CD4-positive, alpha-beta T cell (primary cell): ENCODE measurements at places on chromosomes 1 and 21.

- no peak for DNase-seq
These were observed 59.1 kb upstream of the SIM2 start for GRCh38 chr21:36639769-36640168.

- no peak for DNase-seq
These were observed 89.6 kb downstream of the LEPR start for GRCh38 chr1:65509912-65510680.

GRCh38 chr1:114315631-114316030 lies 162.0 kb upstream of the SYT6 start:
- DNase-seq: no peak

- DNase-seq: no peak
These were observed 6.3 kb downstream of the KLHL21 start for GRCh38 chr1:6596351-6596750.

DNA sequence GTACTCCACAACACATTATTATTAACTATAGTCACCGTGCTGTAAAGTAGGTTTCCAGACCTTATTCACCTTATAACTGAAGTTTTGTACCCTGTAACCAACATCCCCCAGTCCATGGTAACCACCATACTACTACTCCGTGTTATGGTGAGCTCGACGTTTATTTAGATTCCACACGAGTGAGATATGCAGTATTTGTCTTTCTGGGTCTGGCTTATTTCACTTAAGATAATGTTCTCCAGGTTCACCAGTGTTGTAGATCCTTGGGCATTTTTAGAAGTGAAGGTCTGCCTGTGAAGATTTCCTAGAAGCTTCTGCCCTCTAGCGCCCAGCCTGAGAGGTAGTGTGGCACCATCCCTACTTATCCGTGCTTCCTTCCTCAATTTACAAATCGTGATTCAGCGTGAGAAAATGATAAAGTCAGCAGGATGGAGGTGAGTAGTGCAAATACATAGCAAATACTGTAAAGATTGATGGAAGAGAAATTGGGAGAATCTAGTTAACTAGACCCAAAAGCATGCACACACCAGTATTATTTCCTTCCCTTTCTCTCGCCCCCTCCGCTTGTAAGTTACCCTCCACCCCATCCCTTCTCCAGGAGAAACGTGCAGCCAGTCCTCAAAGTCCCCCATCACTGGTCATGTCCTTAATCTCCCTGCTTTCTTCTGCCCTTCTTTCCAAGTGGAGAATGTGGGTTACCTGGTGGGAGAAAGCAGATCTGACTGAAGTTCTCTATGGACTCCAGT lies 36.0 kb upstream of the DISC1 start:
- peak; percentile 9 for DNase-seq

DNA sequence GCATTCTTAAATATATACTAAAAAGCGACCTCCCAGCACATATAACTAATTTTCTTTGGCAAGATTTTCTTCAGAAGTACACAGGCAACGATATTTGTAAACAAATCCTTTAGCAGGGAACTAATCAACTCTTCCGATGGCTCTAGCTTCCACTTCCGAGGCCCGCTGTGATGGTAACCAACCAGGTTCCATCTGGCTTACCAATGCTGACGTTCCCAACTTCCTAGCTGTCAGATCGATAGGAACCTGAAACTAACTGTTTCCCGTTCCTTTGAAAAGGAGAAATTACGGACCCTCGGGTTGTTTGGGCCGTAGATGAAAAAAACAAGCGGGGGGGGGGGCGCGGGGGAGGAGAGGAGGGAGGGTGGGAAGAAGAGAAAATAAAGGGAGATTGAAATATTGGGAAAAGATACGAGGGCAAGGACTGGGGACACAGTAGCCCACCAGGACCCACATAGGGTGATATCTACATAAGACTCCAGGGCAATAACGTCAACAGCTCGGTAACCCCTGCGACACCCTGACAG lies 513 bp downstream of the GTF2B start:
- no peak for DNase-seq

GRCh38 chr1:169043823-169044222 lies 62.7 kb upstream of the ATP1B1 start:
- no peak for DNase-seq

GRCh38 chr1:31376375-31377134 lies 3.7 kb upstream of the FABP3 start:
- DNase-seq: no peak

GRCh38 chr1:218693599-218693998 lies 348.5 kb downstream of the TGFB2 start:
- DNase-seq: no peak

DNA sequence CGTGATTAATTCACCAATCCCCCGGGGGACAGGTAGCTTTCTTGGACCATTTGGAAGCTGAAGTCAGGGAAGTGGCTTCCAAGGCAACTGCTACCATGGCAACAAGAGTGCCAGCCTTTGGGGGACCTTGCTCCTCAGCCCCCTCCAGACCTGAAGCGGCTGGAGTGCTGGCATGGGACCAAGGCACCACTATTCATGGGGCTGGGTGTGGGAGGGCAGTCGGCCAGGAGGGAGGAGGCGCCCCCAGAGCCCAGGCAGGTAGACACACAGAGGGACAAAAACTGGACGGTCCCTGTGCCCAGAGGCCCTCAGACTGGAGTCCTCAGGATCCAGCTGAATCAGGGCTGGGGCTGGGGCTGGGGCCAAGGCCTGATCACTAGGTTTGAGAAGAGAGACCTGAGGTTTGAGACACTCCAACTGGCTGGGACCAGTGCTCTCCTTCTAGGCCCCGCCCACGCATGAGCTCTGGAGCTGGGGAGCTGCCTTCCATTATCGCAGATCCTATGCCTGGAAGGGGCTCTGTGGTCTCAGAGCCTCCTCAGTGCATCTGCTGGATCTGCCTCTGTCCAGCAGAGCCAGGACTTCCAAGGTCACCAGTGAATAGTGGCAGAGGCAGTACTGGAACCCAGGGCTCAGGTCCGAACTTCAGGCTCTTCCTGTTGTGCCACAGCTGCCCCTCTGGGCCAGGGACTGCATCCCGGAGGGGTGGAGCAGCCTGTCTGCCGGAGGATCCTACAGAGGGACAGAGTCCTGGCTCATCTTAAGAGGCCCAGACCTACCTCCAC lies 3.3 kb upstream of the KNCN start:
- no peak for DNase-seq

GRCh38 chr1:4172644-4173599 lies 272.9 kb upstream of the C1orf174 start:
- DNase-seq: no peak

DNA sequence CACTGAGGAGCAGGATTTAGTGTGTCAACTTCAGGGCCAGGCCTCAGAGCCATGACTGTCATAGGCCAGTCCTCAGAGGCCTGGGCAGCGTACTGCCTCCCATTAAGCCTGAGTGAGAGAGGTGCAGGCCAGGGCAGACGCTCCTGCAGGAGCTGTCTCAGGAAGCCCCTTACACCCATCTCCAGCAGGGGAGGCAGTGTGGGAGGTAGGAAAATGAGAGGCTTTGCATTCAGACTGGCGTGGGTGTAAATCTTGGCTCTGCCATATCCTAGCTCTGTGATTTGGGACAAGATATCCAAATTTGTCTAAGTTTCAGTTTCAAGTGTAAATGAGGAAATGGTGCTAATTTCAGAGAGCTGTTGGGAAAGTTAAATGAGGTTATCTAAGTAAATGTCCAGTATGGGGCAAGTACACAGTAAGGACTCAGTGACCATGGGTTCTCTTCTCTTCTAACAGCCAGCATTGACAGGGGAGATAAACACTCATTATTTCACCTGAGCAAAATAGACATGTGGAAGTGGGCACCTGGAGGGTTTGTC lies 184.1 kb downstream of the ZSCAN20 start:
- DNase-seq: no peak

DNA sequence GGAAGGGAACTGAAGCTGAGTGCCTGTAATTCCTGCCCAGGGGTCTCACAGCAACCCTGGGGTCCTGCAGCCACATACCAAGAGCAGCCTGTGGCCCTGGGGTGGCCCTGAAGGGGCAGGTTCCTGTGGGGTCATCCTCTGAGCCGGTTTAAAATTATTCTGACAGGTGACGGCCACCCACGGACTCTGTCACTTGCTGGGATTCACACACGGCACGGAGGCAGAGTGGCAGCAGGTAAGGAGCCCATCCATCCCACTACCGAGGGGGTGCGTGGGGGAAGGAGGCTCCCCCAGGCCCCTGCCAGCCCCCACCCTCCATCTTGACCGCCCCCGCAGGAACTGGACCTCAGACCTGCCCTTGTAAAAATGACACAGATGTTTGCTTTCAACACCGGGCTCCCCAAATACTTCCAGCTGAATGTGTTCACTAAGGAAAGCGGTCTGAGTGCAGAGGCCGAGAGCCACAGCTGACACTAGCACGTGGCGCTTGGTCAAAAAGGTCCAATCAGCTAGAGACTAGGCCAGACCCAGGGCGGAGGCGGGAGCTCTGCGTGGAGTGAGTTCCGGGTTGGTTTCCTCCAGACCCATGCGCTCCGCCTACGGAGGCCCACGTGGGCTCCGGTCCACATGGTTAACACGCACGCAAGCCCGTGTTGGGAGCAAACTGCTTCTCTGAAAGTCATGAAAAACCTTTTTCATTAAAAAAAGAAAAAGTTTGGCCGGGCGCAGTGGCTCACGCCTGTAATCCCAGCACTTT lies 10.0 kb downstream of the YBEY start:
- peak; percentile 13 for DNase-seq

GRCh38 chr1:204576422-204576821 lies 60.2 kb downstream of the MDM4 start:
- no peak for DNase-seq

DNA sequence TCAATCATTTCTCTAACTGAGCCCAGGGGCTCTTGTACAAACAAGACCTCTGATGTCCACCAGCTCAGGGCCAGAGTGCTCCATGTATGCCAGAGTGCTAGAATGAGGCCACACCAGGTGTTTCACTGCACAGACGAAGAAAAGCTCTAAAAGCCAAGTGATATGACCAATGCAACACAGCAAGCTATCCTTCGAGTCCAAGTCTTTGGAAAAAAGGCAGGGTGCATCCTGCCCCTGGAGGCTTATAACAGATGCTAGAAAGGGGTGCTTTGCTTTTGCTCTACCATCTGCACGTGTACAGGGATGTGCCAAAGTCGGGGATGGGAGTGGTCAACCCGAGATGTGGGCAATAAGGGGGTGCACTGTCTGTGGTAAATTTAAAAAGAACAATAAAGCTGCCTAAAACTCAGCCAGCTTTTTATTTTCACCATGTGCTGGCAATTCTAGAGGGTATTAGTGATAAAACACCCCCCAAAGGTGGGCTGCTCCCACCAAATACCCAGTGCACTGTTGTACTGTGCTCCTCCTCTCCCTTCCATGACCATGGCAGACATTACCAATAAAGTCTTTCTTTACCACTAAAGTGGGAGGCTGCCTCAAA lies 32.1 kb downstream of the SMIM12 start:
- DNase-seq: no peak

DNA sequence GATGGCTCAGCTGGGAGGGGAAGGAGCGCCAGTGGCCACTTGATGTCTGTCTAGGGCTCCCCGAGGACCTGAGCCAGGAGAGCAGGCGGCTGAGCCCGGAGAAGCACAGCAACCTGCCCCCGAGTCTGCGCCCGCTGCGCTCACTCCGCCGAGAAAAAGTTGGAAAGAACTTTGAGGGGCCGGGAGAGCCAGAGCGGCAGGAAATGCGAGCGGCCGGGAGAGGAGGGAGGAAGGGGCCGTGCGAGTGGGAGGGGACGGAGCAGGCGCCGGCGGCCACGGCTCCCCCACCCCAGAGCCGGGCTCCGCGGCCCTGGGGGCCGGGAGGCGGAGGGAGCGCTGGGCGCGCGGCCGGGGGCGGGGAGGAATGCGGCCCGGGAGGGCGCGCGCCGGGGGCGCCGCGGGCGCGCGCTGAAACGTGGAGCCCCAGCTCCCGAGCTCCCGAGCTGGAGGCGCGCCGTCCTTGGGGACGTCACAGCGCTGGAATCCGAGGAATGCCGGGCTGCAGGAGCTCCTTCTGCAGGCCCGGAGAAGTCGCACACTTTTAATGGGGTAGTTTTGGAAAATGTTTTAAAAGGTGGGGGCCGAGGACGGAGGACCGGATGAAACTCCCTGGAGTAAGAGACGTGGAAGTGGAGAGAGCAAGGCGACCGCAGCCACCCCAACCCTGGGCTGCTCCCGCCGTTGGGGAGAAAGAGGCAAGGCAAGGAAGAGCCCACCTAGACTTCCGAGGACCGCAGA lies at the start of gene PTPN14:
Gene PTPN14, minus strand, starts transcription at position 167 of the 738 bp plus-strand sequence. CDS start 86,799 bp downstream, outside the sequence.
- no peak for DNase-seq

DNA sequence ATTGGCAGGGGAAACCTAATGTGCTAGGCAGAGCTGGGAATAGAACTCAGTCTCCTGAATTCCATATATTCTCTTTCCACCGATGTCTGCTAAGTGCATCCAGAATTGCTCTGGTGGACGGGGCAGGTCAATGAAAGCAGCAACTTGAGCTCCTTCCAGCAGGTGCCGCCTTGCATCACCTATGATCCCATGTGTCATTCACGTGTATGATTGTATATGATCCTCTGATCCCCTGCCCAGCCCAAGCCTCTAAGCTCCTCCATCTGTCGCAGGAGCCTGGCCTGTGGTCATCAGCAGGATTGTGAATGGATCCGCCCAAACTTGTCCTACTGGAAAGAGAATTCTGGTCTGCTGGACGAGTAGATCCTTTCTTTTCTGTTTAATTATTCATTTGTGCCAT lies 13.1 kb downstream of the ACTA1 start:
- DNase-seq: no peak

DNA sequence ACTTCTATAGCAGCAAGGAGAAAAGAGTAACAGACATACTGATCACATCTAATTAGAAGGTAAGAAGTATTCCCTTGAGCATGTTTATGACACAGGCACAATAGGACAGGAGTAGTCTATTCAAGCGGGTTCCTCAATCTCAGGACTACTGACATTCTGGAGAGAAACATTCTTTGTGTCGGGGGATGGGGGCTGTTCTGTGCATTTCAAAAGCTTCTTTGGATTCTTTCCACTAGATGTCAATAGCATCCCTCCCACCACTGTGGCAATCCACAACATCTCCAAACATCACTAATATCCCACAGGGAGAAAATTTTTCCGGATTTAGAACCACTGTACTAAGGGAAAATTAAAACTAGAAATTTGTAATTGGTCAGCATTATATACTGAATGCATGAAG lies 56.9 kb downstream of the ADAMTS5 start:
- DNase-seq: no peak

DNA sequence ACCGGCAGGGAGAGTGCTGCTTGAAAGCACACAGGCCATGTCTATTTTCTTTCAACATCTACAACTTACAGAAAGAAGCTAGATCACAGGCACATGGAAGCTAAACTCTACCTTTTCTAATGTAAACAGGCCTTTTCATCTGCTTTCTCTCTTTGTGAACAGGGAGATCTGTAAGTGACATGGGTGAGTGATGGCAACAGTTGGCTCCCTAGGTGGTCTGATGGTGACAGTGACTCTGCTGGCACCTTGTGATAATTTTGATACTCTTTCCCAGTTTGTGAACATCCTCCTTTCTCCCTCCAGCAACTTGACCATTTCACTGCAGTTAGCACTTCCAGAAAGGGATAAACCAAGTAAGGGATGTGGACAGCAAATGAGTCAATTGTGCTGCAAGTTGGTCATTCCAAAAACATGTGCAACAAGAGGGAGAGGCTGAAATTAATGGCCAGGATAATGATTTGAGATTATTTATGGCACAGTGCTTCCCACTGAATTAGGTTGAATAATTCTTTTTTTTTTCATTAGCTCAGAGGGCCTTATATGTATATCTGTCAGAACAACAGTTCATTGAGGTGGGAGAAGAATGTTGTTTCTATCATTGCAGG lies 89.5 kb downstream of the XCL2 start:
- no peak for DNase-seq
